Right kidney (tissue), 9 donors: ENCODE measurements at places on chromosomes 12 and 14.

GRCh38 chr12:9796346-9796745 is 30.9 kb upstream of the KLRF1 start:
- no peak for DNase-seq

GRCh38 chr14:70955543-70956480 is 48.6 kb downstream of the PCNX1 start:
- no peak for DNase-seq

DNA sequence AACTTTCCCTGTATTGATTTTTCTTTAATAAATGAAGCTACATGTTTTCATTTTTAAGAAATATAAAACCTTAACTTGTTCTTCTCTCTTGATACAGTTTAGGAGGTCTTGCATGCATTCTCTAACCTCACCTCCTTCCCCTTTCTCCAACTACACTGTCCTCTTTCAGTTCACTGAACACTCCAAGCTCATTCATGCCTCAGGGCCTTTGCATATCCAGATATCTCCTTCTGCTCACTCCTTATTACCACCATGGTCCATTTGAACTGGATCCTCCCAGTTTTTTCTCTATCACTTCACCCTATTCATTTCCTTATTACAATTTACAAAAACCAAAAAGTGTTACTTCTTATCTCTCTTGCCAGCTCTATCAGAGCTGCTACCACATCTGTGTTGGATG is 242.9 kb upstream of the PLEKHG7 start:
- DNase-seq = no peak

- DNase-seq = no peak
Observed at GRCh38 chr12:25251769-25252168, 1.0 kb upstream of the KRAS start.

DNA sequence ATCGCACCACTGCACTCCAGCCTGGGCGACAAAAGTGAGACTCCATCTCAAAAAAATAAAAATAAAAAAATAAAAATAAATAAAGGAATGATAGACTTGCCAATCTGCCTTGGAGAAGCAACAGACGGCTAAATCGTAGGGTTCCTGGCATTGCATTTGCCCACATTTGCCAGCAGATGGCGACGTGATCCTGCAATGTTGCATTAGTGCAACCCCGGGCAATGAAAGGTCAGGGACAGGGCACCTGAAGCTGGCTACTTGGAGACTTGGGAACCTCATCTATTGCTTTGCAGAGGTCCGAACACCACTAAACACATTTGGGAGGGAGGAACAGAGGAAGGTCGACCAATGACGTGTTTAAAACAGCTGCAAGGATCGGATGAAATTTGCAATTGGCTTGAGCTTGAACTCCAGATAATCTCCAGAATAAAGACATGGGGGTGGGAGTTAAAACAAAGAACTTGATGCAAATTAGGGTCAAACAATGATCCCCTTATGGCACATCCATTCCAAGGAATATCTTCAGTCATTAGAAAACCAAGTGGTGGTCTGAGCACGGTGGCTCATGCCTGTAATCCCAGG is 34.6 kb downstream of the SPRING1 start:
- peak; percentile 47 for DNase-seq

DNA sequence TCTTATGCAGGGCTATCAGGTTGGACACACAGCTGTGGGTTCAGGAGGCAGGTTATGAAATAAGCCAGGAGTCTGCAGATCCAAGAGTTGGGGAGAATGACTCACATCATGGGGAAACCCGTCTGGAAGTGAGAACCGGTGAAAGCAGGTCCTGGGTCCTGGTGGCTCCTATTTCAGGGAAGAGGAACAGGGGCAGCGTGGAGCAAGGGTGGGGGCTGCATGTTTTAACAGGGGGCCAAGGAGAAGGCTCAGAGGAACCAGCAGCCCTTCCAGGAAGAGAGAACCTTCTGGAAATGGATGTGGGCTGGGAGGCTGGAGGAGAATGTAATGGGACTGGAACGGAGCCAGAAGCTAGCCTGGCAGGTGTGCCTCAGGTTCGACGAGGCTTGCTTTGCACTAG is 7.8 kb upstream of the KRT74 start:
- no peak for DNase-seq

DNA sequence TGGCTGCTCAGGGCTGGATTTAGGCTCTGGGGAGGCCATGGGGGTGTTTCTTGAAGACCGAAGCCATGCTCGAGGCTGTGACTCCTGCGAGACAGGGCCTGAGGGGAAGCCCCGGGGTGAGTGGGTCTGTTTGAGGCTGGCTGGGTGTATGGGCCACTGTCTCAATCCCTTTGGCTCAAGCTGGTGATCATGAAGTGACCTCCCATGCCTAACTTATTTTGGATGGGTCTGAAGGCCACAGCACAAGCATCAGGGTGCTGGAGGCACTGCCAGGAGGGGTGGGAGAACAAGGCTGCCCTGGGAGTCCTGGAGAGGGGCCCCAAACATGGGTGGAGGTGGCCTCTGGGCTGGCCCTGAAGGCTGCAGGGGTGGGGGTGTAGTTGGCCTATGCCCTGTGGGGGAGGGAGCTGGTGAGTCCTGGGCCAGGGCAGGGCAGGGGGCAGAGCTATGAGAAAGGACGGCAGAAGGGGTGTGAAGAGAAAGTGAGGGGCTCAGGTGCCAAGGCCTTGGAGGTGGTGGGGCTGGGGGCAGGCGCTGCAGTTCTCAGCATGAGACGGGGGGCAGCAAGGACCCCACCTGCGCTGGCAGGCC is 100.9 kb downstream of the KIF26A start:
- DNase-seq = no peak

DNA sequence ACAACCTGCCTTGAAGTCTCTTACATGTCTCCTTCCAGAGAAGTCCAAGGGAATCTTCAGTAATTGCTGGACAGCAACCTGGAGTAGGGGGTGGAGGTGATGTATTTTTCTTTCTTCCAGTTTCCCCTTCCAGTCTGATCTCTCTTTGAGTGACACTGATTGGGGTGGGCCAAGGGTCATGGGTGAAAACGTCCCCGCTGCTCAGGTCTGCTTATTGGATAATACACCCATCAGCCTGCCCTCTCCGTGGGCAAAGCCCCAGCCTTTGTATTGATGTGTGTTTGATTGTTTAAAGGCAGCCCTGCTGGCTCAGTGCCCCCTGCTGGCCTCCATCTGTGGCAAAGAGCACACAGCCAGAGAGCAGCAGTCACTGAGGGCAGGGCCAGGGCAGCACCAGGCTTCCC is 35.7 kb upstream of the ATP2A2 start:
- no peak for DNase-seq

DNA sequence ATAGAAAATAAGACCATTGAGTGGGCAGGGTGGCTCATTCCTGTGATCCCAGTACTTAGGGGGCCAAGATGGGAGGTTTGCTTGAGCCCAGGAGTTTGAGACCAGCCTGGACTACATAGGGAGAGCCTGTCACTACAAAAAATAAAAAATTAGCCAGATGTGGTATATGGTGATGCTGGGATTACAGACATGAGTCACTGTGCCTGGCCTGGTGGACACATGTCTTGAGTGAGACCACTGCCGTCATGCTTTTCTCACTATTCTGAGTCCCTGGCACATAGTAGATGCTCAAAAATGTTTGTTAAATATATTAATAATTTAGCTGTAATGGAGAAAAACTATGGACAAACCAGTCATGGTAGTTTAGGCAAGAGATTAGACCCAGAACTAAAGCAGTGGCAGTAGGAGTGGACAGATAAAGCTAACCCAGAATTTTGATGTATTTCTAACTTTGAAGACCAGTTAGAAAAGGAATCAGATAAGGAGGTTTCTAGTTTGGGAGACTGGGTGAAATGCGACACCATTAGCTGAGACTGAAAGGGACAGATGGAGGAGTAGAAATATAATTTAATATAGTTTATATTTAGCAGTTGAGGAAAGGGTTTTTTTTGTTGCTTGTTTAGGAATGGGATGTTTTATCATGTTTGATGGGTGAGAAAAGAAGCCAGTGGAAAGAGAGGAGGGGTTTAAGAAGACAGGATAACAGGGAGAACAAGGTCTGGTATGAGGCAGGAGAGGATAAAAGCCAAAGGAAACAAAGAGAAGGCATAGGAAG is 7.4 kb upstream of the PTGES3 start:
- DNase-seq = no peak

DNA sequence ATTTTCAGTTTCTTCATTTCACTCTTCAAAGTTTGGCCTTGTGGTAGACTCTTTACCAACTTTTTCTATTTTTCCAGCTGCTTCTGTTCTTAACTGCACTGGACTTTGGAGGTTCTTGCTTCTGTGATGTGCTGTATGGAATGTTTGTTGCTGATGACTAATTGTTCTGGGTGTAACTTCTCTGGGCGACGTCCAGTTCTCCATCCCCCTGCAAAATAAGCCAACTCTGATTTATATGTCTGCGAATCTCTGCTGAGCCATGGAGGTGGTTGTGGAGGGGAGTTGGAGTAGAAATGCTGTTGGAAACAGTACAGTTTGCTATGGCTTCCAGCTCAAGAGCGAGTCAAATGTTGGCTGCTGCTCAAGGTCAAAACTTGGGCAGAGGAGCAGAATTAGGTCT is 113.9 kb upstream of the DYRK2 start:
- DNase-seq = no peak

DNA sequence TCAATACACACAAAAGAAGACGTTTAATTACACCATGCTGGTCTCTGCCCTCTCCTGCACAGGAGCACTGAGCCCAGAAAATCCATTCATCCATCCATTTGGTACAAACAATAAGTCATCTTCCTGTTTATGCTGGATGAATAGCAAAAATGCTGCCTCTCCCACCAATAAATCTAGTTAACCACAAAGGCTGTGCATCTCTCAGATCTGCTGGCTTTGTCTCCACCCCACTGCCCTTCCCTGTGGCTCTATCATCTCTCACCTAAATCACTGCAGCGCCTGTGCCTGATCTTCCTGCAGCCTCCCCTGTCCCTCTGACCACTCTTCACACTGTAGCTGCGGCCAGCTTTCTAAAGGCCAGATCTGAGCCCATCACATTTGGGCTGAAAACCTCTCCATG is 72.9 kb upstream of the DDX11 start:
- no peak for DNase-seq

DNA sequence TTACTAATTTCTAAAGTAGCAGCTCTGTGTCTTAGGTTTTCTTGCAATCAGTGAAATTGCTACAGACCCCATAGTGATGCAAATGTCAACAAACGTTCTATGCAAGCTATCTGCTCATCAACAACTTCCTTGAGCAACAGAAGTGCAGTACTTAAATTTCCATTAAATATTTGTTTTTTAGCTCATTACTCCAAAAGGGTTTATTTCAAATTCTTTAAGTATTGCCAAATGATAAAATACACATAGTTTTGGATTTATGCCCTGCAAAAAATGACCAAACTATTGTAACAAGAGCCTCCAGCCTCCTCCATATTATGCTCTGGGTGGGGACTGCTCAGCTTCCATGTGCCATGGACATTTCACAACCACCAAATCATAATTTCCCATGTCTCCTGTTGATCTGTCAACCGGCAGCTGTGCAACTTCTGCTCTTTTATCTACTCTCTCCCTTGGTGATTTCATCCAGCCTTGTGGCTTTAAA is 4.4 kb downstream of the BDKRB1 start:
- DNase-seq = no peak

DNA sequence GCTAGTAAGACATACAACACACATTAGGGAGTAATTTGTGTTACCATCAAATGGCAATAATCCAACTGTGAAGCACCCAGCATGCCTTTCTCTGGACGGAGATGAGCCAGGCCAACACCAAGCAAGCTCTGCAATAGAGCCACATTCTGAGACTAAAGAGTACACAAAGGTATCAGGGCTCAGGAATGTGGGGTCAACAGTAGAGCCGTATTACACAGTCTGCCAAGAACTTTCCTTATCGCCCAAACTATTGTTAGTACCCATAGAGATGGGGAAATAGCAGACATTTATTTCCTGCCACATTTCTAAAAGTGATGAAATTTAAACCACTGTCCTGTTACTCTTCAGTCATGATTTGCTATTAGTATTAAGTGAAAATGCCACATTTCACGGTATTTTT is 113.7 kb downstream of the BMP4 start:
- DNase-seq = no peak

DNA sequence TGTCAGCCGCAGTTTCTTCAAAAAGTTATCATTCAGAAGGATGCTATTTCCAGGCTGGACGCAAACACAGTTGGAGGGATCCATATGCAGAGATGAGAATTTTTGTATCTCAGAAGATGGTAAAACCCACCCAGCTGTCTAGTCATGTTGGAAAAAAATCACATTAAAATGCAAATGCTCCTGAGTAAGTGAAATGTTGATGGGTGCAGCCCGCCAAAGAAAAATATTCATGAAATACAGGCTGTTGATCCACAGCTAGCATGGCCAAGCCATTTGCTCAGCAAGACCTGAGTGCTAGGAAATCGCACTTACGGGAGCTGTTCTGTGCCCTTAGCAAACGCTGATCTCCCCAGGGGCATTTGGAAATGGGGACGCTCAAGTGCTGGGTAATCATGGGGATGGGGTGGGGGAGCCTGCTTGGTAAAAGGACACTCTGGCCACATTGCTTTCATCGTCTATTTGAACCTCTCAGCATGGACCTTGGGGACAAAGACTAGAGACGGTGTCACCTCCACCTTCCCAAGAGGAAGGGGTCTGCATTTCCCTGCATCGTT is 25.7 kb downstream of the TUNAR start:
- DNase-seq = no peak

GRCh38 chr12:95116773-95117172 is 43.4 kb upstream of the NR2C1 start:
- DNase-seq = no peak

DNA sequence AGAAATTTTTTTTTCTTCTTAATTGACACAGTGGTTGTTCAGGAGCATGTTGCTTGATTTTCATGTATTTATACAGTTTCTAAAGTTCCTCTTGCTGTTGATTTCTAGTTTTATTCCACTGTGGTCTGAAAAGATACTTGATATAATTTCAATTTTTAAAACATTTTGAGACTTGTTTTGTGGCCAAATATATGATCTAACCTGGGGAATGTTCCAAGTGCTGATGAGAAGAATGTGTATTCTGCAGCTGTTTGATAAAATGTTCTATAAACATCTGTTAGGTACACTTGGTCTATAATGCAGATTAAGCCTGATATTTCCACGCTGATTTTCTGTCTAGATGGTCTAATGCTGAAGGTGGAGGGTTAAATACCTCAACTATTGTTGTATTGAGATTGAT is 151.4 kb upstream of the IFNG-AS1 start:
- DNase-seq = no peak
